ENCODE measurements at places on chromosomes 5 and 9. TPM values are rescaled to one million over a fixed set of nuclear protein-coding genes. Genes with fewer than 3 reads are reported as not detected.

The TNC gene
- total RNA-seq, result 31.5 TPM

The CDH12 gene
- total RNA-seq, result 0.49 TPM

DNA sequence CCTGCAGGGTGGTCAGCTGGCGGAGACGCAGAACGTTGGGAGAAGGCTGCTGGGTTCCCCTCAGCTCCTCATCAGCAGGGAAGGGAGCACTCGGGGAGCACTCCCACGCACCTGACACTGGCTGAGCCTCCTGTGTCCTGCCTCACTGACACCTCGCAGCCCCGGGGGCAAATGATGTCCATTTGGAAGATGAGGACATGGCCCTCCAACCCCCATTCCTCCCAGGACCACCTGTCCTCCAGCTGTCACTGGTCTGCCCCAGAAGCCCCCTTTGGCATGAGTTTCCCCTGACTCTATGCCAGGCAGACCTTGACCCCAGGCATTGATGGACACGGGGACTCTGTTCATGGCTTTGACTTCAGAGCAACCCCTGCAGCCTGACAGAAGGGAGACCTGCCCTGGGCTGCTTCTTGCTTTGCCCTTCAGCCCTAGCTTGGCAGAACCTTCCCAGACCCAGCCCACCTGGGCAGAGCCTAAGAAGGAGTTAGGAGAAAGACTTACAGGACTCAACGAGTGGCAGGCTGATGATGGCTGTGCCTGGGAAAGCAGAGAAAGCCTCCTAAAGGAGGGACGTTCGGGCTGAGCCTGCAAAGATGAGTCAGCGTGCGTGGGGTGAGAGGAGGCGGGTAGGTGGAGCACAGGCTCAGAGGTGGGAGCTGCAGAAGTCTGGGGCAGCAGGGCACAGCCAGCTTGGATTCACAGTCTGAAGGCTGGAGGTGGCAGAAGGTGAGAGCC is 90.6 kb downstream of the LMX1B start:
- DNase-seq, result no peak
- no peak overlapping the region for H3K27ac ChIP-seq
- no peaks in the 10 kb centered on the region for H3K36me3 ChIP-seq
- H3K4me3 ChIP-seq, result no peak overlapping the region
- H3K27me3 ChIP-seq, result peaks cover 10% of the 10 kb centered on the region

The ACSL6 gene
- 0.74 TPM for total RNA-seq

The TAF11L5 gene
- total RNA-seq, result not detected

GRCh38 chr5:60248901-60249300 is 355.4 kb upstream of the PDE4D start:
- H3K27ac ChIP-seq, result no peak overlapping the region
- H3K4me3 ChIP-seq, result no peak overlapping the region
- no peaks in the 10 kb centered on the region for H3K4me1 ChIP-seq
- DNase-seq, result no peak
- no peaks in the 10 kb centered on the region for H3K36me3 ChIP-seq
- H3K27me3 ChIP-seq, result no peaks in the 10 kb centered on the region

The SLC36A1 gene
- 11.8 TPM for total RNA-seq

The C5orf46 gene
- not detected for total RNA-seq

The LSM11 gene
- total RNA-seq, result 4.1 TPM

GRCh38 chr5:122788996-122789395 is 14.1 kb downstream of the SNX2 start:
- DNase-seq, result no peak
- no peaks in the 10 kb centered on the region for H3K4me1 ChIP-seq
- H3K27me3 ChIP-seq, result no peaks in the 10 kb centered on the region
- H3K27ac ChIP-seq, result no peak overlapping the region
- H3K36me3 ChIP-seq, result no peaks in the 10 kb centered on the region
